Nucleus accumbens (tissue), 56 donors: ENCODE measurements at places on chromosomes 12 and 14.

GRCh38 chr12:113088037-113088436 is 31.5 kb downstream of the DTX1 start:
- DNase-seq = no peak

- no peak for DNase-seq
Measured at GRCh38 chr12:121090586-121091514, 41.8 kb upstream of the P2RX7 start.

- no peak for DNase-seq
Measured at GRCh38 chr14:27506272-27506671, 908.4 kb upstream of the NOVA1 start.

- no peak for DNase-seq
Measured at GRCh38 chr12:99332936-99333591, 314.5 kb upstream of the GARIN6 start.

DNA sequence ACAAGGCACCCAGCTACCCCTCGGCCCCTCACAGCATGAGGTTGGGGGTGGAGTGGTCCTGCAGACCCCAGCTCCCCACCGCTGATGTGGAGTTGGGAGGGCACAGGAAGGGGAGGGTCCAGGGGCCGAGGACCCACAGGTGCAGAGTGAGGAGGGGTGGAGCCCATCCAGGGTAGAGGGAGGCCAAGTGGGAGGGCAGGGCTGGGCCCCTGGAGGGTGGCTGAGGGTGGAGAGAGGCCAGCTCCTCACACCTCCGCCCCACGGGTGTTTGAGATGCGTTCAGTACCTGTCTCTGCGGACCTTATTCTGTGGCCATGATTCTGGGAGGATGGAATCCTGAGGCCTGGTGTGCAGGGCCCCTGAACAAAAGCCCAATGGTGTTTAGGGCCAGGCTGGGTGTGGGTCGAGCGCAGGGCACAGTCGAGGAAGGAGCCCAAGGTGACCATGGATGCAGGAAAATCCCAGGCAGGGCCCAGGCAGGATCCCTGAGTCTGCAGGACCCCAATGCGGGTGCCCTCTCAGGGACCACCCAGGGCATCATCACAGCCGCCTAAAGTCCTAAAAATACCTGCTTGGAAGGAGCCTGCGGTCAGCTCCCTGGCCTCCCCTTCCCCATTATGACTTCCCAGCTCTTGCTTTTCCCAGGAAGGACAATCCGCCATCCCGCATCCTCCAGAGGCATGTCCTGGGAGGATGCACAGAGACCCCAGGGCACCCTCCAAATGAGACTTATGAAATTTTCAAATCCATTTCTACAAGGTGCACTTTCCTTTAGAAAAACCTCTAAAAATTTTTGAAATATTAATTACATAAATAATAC is 377.1 kb upstream of the SFSWAP start:
- DNase-seq = no peak

GRCh38 chr12:115934046-115934445 is 343.4 kb downstream of the MED13L start:
- DNase-seq = no peak

GRCh38 chr14:21852061-21852664 is 178.5 kb upstream of the OR4E1 start:
- DNase-seq = no peak

- DNase-seq = no peak
Measured at GRCh38 chr12:13293096-13293495, 96.6 kb downstream of the EMP1 start.

DNA sequence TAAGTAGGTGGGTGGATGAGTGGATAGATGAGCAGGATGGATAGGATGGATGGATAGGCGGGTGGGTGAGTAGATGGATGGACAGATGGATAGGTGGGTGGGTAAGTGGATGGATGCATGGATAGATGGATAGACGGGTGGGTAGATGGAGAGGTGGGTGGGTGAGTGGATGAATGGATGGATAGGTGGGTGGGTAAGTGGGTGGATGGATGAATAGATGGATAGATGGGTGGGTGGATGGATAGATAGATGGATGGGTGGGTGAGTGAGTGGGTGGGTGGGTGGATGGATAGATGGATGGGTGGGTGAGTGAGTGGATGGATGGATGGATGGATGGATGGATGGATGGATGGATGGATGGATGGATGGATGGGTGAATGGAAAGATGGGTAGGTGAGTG is 221.7 kb upstream of the NOS1 start:
- DNase-seq = no peak

- no peak for DNase-seq
Measured at GRCh38 chr14:24297190-24297964, 2.2 kb downstream of the DHRS1 start.

- DNase-seq = no peak
Measured at GRCh38 chr12:21942377-21942703, 1.1 kb upstream of the ABCC9 start.

DNA sequence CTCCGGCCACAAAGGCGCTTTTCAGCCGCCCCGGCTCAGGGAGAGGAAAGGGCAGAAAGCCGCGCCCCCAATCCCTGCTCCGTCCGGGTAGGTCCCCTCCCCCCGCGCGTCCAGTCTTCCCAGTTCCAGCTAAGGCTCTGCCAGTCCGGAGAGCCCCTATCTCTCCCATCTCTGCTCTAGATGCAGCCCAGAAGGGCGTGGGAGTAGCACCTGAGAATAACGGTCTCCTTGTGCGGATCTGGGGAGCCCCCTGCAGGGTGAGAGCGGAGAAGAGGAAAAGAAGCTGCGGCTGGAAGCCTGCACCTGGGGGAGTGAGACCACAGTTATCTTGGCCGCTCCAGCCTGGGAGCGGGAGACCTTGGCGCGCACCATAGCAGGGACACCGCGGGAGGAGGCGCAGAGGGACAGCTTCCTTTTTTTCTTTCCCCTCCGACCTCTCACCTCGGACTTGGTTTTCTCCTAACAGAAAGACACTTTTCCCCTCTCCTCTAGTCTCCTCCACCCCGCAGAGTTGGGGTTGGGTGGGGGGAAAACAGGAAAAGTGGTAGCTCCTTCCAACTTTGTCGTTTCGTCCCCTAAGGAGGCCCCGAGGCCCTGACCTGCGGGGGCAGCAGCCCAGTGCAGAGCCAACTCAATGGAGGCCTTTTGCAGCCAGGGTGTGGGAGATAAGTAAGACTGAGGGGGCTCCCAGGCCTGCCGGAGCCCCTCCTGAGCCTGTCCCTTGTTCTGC is 2.4 kb downstream of the DHH start:
- peak; percentile 69 for DNase-seq

- DNase-seq = no peak
Measured at GRCh38 chr14:75904311-75904710, 77.5 kb downstream of the TGFB3 start.

- no peak for DNase-seq
Measured at GRCh38 chr14:38481952-38482678, 226.2 kb upstream of the CLEC14A start.

- no peak for DNase-seq
Measured at GRCh38 chr14:95906591-95906990, 30.0 kb downstream of the TUNAR start.

DNA sequence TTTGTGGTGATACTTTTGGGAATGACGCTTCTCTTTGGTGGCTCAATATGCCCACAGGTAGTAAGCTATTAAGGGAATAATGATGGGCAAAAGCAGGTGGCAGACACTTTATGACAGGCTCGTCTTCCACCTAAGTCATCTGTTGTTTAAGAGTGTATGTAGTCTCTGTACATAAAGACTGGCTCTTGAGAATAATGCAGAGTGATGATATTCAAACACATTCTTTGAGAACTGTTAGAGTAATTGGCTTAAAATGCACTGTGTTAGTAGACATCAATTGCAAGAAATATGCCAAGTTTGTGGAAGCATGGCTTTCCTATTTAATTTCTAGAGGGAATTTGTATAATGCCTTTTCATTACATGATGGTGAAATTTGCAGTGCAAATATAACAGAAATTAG is 694.8 kb upstream of the MIS18BP1 start:
- DNase-seq = no peak

DNA sequence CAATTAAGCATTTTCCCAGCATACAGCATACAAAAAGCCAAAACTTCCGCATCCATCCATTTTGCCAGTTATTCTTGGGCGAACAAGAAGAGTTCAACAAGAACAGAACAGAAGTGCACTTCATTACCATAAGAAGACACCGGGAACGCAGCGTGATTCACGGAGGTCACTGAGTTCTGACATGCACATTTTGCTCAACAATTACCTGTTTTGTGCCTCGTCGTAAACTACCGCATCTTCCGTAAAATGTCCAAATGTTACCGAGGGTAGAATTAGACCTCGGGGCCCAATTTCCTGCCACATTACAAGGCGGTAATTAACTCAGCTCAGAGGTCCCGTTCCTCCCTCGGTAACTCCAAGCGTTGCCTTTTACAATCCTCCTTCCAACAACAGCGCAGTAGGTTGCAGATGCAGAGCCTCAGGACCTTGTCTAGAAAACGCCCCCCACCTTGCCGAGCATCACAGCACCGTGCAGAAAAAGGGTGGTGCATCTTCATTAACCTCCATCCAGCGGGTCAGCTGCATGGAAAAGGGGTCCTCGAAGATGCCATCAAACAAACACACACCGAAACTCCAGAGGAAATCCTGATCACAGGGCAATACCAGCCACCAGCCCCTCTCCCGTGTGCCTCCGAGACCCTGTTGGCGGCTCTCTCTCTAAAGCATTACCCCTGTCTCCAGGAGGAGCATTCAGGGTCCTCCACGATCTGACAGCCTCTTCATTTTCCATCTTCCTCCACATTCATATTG is 125.2 kb downstream of the BCL11B start:
- DNase-seq = no peak

- DNase-seq = no peak
Measured at GRCh38 chr12:70824511-70824910, 96.0 kb downstream of the PTPRR start.

GRCh38 chr14:92484132-92484823 is 29.3 kb upstream of the RIN3 start:
- DNase-seq = no peak

DNA sequence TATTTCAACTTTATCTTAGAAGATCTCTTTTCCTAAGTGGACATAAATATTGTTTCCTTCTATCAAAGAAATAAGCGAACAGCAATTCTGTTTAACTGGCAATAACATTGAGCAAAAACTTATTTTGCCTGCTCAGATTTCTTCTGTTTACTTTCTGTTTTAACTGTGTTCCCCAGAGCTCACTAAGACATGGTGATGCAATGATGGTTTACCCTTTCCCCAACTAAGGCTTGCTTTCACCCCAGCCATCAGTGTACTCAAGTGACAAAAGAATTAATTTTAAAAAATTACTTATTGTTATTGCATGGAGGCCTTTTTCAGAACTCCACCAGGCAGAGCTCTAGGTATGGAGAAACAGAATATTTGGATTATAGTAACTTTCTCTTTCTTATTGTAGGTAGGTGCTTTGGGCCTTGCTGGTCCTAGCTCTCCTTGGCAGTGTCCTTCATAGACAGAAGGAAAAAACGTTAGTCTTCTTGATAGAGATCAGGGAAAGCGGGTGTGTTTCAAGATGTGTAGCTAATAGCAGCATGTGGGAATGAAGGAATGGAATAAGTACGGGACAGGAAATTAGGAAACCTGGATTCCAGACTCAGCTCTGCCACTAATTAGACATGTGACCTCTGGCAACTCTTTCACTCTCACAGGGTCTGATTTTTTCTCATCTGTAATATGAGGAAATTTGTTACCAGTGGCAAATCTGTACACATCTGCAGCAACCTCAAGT is 14.6 kb upstream of the DDHD1 start:
- DNase-seq = no peak

DNA sequence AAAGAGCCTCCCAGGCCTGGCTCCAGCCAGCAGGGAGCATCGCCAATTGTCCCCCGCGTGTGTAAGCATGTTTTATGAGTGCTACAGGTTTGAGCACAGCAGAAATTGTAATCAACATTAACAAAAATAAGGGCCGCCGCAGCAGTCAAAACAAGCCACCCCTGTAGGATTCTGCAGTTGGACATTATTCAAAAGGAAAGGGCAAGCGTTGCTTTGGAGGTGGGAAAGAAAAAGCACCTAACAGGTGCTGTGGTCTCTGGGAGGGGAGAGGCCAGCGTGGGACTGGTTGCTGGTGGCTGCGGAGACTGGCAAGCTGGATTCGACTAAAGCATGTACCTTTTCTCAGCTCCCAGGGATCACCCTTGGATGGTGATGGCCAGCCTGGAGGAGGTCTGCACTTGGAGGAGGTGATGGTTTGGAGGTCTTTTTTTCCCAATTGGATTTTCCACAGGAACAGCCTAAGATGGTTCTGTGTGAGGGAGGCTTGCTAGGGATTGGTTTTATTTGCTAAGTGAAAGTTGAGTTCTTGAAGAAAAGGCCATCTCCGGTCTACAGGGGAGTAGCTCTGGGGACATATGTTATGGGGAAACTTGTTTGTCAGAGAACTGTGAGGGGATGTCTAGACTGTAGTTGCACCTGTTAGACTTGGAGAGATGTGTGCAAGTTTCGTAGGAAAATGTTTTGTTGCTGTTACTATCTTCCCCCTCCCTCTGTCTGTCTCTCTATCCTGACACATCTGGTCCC is 2.0 kb downstream of the DYRK2 start:
- DNase-seq = no peak

GRCh38 chr12:72366255-72366654 is 94.1 kb downstream of the TRHDE start:
- DNase-seq = no peak

DNA sequence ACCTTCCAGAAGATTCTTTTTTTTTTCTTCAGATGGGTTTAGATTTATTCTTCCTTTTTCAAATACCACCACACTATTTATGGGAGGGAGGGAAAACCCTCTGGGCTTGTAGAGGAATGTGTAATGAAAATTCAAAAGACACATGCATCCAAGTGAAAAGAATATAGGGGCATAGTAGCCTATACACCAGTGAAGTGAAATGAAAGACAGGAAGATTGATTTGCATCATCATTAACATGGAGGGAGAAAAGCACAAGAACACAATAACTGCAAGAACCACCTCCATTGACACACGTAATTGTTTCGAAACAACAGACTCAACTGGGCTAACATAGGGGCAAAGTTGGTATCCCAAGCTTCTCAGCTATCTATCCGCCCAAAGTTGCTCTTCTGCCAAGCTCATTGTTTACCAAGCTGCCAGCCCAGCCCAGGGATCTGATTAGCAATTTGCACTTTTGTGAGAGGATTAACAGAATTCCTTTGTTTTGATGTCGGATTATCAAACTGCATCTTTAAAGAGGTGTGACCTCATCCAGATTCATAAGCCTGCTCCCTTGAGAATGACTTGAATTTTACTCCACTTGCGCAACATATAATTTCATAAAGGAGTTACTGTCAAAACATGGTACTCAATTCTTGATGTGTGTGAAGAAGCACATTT is 430.5 kb upstream of the SOX5 start:
- no peak for DNase-seq
